ENCODE measurements at places on chromosomes 13 and 19.

DNA sequence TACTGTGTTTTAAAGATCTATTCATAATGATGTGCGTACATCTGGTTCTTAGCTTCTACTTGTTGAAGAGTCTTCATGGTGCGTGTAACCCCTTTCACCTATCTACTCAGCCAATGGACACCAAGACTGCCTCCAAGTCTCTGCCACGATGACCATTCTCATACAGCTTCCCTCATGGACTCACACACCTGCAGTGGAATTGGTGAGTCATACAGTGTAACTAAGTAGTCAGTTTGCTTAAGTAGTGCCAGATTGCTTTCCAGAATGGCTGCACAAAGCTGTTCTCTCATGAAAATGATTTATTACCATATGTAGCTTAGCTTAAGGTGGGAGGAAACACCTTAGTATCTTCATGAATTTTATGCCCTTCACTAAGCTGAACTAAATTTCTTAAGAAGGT is 112.3 kb downstream of the AKAP11 start:
- no peak for DNase-seq

GRCh38 chr13:114143806-114144605 is 11.6 kb upstream of the RASA3 start:
- DNase-seq = no peak

DNA sequence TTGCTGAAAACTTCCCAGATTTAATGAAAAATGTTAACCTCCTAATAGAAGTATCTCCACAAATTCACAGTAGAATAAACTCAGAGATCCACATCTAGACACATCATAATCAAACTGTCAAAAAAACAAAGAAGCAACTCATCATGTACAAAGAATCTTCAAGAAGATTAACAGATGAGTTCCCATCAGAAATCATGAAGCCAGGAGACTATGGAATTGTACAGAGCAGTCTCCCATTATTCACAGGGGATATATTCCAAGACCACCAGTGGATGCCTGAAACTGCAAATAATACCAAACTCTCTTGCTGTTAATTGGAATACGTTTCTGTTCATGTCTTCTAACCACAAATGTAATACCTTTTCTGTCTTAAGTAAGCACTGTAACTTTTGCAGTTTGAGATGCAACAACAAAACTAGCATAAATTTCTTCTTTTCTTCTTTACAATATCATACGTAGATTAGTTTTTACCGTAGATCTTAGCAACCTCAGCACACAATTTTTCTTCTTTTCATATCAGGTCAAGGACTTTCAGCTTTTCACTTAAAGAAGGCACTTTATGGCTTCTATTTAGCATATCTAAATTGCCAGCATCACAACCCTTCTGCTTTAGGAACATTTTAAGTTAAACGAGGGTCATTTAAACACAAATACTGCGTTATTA is 70.3 kb upstream of the MIR17HG start:
- no peak for DNase-seq

DNA sequence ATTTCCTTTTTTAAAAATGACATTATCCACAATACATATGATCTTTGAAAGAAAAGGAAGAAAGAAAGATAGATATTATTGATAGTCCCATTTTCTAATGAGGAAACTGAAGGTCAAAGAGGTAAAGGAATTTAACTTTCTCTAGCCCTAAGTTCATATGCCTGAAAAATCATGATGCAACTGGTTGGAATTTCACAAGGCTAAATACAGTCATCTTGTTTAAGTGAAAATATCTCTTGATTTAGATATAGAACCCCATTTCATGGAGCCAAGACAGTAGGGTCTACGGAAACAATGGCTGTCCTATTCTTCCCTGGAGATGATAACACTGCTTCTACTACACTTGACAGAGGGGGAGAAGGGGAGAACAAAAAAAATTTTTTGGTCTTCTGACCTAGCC is 366.2 kb downstream of the DNAJC15 start:
- no peak for DNase-seq

DNA sequence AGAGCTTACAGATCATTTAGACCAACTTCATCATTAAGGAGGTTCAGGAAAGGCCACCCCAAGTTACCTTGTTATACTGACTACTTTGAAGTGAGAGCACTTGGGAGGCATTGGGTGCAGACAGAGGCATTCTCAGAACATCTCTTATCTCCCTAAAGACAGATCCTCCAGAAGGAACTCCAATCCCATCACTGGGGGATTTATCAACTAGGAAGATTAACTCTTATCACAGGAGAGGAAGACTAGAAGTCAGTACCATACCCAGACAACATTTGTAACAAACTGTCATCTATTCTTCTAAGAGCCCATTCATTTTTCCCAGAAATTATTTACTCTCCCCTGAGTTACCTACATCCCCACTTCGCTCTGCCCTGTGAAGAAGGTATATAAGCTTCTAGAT is 5.8 kb upstream of the RFXAP start:
- DNase-seq = no peak

DNA sequence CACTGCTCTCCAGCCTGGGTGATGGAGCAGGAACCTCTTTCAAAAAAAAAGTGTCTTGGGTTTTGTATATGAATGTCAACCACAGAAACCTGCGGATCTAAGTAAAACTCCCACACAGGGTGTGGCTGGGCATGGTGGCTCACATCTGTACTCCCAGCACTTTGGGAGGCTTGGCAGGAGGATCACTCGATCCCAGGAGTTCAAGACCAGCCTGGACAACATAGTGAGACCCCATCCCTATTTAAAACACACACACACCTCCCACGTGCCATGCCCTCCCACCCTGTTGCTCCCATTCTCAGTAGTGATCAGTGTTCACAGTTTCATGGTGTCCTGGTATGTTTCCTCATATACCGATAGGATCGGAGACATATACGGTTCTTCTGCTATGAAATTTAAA is 9.2 kb downstream of the TMED1 start:
- DNase-seq = no peak

DNA sequence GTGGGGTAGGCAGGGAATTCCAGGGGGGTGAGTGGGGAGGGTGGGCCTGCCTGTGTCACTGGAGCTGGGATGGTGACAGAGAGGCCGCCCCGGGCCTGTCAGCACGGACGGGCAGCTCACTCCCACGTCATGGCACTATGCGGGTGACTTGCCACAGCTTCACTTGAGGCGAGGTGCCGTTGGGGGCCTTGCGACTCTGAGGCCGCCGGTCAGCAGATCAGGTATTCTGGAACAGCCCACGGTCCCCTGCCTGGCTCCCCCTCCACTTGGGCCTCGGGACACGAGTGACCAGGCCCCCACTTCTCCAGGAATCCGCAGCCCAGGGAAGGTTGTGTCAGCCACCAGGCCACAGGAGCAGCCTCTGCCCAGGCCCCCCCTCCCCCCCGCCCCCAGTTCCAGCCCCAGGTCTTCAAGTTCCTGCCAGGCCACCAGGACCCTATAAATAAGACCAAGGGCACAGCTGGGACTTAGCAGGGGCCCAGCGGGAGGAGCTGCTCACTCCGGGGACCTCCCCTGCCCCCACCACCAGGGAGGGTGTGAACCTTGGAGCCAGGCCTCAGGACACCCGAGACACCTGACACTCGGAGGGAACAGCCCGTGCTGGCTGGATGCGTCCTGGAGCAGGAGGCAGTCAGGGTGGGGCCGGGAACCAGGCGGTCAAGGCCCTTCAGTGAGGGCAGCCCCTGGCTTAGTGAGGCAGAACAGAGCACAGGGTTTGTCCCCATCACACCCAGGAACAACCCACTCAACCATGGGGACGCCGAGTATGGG is 2.7 kb upstream of the MIDN start:
- DNase-seq = no peak

GRCh38 chr19:44788971-44789370 is 11.3 kb downstream of the CBLC start:
- no peak for DNase-seq

GRCh38 chr13:68173111-68173510 is 943.0 kb upstream of the PCDH9 start:
- DNase-seq = no peak

DNA sequence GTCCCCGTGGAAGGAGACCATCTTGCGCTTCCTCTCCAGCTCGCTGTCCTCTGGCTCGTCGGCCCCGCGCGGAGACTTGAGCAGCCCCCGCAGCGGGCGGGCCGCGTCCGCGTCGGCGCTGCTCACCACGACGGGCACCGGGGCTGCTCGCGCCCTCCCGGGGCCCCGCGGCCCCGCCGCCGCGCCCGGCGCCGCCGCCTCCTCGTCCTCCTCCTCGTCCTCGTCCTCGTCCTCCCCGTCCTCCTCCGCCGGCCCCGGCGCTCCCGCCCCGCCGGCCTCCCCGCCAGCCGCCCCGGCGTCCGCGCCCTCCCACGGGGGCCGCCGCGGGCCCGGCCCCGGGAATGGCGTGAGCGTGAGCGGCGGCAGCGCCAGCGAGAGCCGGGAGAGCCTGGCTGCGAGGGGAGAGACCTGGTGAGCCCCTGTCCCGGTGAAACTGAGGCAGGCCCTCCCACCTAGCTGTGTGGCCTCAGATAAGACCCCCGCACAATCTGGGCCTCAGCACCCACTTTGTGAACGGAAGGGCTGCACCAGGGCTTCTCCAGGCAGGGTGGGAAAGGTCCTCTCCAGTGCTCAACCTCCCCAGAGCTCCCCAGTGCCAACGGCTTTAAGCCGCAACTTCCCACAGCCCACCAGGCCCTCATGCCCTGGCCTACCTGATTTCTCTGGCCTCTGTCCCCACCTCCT is 17.8 kb downstream of the LMTK3 start:
- no peak for DNase-seq

DNA sequence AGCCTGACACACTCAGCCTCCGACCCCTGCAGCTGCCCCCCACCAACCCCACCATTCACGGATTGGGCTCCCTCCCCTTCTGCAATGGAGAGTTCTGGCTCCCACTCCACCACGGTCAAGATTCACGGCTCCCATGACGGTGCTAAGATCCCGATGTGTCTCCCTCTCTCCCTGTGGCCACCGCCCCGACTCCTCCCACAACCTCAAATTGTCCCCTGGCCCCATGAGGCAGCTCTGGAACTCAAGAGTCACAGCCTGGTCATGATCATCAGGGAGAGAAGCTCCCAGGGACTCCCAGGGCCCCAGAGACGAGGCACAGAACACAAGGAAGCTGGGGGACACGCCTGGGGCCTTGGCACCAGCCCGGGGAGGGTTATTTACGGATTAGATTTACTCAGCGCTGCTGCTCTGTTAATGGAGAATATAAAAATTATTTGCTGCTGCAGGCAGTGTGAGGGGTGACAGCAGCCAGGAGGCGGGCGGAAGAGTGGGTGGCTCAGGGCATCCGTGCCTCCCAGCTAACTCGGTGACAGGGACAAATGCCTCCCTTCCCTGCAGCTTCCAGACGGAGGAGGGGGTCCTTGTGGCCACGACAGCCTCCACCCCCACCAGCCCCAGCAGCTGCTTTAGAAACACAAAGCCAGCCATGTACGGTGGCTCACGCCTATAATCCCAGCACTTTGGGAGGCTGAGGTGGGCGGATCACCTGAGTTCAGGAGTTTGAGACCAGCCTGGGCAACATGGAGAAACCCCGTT is 184.2 kb downstream of the PTPRS start:
- no peak for DNase-seq

- no peak for DNase-seq
These were observed 12.3 kb downstream of the TMEM150B start for GRCh38 chr19:55312621-55313512.

- no peak for DNase-seq
These were observed 1449.3 kb downstream of the SLITRK1 start for GRCh38 chr13:82432949-82433348.

DNA sequence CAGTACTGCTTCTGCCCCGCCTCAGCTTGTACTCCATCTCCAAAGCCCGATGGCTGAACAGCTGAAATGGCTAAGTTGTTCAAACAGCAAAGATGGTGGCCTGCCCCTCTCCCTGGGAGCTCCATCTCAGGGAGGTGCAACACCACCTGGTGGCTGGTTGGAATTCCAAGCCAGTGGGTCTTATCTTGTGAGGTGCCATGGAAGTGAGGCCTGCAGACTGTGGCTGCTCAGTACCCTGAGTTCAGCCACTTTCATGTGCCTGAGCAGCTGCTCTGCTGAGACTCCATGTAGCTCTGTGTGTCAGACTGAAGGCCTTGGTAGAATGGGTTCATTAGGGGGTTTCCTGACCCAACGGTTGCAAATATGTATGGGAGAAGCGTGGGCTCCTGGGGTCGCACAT is 67.3 kb upstream of the SPRY2 start:
- DNase-seq = no peak

- no peak for DNase-seq
These were observed 75.5 kb downstream of the TNFSF13B start for GRCh38 chr13:108345016-108345415.

DNA sequence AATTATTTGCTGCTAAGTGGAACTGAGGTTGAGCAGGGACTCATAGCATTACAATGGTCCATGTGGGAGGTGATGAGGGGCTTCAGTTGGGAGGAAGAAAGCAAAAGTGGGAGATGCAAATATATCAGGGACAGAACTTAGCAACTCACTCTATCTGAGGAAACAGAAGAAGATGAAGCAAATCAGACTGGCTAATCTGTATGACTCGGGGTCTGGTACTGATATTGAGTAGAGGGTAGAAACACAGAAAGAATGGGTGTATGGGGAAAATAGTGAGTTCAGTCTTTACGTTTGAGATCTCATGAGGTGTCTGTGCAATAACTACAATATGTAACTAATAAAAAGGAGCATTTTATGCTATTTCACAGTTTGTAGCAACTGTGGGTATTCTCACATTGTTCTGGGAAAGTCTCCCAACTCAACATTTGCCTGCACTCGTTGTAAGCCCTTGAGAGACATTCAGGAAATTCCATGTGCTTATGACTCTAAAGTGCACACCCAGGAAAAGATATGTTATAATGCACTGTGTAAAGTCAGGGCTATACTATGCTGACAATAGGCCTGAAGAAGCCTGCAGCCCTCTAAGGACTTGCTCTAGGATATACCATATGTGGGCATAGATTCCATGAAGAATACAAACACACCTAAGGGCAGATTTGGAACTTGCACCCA is 183.5 kb downstream of the SPRY2 start:
- no peak for DNase-seq

DNA sequence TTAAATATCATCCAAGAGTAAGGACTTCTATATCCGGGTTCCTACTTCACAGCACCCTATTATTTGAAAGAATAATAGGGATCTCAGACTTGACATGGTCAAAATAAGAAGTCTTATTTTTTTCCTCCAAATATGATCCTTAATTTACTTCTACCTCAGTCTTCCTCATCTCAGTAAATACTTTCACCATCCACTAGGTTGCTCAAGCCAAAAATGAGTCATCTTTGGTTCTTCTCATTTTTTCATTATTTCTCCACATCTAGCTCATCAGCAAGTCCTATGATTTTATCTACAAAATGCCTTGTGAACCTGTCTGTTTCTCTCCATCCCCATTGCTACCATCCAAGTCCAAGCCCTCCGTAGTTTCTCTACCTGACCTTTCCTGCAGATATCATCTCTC is 121.9 kb upstream of the GJB6 start:
- DNase-seq = no peak

DNA sequence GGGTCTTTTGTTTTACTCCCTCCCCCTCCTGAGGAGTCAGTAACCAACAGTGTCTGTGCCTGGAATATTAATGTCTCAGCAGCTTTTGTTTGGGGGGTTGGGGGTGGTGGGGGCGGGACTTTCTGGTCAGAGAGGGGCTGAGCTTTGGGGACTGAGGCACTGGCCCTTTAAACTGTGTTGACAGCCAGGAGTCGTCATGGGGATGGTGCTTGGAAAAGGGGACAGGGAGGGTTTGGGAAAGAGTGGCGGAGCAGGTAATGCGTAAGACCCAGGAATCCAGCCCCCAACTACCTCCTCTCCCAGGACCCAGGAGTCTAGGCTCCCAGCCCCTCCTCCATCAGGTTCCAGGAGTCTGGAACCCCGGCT is 5.2 kb downstream of the CADM4 start:
- DNase-seq = no peak

Data from stimulated activated CD8-positive, alpha-beta memory T cell treated with anti-CD3 and anti-CD28 coated beads, Interleukin-4, amount 100 ng/mL, for 1 hour (primary cell).